Karpas-422 (cell line): ENCODE measurements at places on chromosomes 12 and 14.

DNA sequence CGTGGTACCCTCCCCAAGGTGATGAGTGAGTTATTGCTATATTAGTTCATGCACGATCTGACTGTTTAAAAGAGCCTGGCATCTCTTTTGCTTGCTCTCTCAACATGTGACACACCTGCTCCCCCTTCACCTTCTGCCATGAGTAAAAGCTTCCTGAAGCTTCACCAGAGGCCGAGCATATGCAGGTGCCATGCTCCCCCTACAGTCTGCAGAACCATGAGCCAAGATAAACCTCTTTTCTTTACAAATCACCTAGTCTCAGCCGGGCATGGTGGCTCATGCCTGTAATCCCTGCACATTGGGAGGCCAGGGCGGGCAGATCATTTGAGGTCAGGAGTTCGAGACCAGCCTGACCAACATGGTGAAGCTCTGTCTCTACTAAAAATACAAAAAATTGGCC, 61.8 kb downstream of the RNFT2 start:
- H3K4me3 ChIP-seq, result no peak overlapping the region
- H3K27me3 ChIP-seq, result no peaks in the 10 kb centered on the region
- H3K27ac ChIP-seq, result no peak overlapping the region
- no peaks in the 10 kb centered on the region for H3K36me3 ChIP-seq

DNA sequence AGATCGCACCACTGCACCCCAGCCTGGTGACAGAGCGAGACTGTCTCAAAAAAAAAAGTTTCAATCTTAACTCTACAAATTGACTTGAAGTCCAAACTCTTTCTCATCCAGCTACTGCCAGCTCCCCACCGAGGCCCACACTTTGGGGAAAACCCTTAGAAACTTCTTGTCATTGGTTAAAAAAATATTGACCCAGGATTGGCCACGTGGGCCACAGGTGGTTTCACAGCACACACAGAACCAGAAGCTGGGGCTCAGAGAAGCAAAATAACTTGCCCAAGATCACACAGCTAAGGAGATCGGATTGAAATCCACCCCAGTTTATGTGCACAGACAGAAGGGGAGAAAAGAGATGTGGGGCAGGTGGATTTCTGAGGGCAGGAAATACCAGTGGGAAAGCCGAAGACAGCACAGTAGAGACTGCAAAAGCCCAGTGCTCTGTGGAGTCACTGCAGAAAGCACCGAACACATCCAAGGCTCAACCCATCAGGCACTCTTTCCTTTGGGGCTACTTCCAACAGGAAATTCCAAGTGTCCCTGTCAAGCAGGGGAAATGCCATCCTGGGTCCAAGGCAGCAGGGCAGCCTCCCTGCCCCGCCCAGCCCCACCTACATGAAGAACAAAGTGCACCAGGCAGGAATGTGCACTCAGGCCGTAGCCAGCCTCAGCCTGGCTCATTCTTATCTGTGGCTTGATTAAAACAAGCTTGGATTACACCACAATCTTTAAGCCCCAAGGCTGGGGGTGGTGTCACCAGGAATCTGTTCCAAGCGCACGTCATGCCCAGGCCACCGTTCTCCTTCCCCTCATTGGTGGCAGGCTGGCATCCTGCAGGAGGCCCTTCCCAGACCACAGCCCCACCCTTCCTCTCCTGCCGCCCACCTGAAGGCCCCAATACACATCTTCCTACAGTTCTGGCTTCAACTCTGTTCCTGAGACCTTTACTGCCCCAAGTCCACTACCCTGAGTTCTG, 72.5 kb downstream of the ITPK1 start:
- no peak for DNase-seq
- no peaks in the 10 kb centered on the region for H3K27me3 ChIP-seq
- no peaks in the 10 kb centered on the region for H3K36me3 ChIP-seq
- H3K27ac ChIP-seq, result no peak overlapping the region
- H3K4me1 ChIP-seq, result no peaks in the 10 kb centered on the region
- no peak overlapping the region for H3K4me3 ChIP-seq

- no peaks in the 10 kb centered on the region for H3K36me3 ChIP-seq
- no peak overlapping the region for H3K27ac ChIP-seq
- no peaks in the 10 kb centered on the region for H3K4me1 ChIP-seq
These were observed 33.5 kb downstream of the RBM19 start for GRCh38 chr12:113932381-113933196.

DNA sequence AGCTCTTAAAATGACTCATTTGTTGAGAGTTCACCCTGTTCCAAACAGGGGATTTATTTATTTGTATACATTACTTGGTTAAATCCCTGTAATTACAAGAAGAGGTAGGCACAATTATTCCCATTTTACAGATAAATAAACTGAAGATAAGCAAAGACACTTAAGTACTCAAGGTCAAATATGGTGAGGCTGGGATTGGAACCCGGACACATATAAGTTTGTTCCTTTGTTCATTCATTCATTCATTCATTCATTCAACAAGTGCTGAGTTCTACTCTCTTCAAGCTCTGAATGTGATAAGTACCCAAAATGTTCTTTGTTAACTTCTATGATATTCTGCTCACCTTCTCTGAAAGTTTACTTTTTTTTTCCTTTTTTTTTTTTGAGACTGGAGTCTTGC, 2.4 kb upstream of the TRIM9 start:
- H3K4me1 ChIP-seq, result peaks cover 26% of the 10 kb centered on the region
- H3K4me3 ChIP-seq, result no peak overlapping the region
- no peak for DNase-seq
- H3K36me3 ChIP-seq, result no peaks in the 10 kb centered on the region
- no peak overlapping the region for H3K27ac ChIP-seq

DNA sequence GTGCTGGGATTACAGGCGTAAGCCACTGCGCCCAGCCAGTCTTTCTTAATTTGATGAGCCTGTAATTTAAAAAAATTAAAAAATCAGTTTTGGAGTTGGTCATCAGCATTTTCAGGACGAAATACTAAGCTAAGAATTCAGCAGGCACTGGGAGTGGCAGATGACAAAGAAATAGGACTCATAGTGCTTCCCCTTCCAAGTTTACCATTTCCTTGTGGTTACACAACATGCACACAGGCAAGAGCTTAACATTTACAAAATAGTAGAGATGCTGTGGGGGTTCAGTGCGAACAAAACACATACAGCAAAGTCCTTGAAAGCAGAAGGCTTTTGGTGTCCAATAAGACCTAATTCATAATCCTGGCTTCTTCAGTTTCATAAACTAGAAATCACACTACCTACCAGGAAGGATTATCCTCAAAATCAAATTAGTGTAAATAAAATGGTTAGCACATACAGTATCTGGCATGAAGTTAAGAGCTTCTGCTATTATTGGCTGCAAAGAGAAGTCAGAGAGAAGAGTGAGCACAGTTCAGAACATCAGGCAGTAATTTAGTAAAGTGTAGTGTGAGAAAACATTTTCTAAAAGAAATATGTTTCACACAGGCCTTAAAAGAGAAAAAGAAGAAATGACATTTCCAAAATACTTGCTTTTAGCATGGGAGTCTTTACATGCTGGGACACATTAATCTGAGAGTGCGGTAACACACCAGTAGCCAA, 22.2 kb upstream of the KIF21A start:
- no peak for DNase-seq
- H3K27me3 ChIP-seq, result no peaks in the 10 kb centered on the region
- no peaks in the 10 kb centered on the region for H3K4me1 ChIP-seq
- H3K27ac ChIP-seq, result no peak overlapping the region
- H3K36me3 ChIP-seq, result no peaks in the 10 kb centered on the region
